DMS79 (cell line): ENCODE measurements at places on chromosomes 7 and 10.

DNA sequence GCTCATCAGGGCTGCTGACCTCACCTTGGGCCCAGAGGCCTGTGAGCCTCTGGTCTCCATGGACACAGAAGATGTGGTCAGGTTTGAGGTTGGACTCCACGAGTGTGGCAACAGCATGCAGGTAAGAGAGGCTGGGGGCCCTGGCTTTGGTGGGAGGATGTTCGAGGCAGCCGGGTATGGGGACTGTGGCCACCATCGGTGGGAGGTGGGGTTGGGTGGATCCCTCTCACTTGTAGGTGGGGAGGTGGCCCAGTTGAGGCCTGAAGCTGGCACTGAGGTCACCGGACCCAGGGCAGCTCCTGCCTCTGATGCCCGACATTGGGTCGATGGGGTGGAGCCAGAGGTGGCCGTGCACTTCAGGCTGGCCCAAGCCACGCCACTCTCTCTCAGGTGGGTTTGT, 406 bp downstream of the ZP3 start:
- no peak for DNase-seq

- no peak for DNase-seq
These were observed 25.3 kb downstream of the GARIN1A start for GRCh38 chr7:128697302-128697905.

DNA sequence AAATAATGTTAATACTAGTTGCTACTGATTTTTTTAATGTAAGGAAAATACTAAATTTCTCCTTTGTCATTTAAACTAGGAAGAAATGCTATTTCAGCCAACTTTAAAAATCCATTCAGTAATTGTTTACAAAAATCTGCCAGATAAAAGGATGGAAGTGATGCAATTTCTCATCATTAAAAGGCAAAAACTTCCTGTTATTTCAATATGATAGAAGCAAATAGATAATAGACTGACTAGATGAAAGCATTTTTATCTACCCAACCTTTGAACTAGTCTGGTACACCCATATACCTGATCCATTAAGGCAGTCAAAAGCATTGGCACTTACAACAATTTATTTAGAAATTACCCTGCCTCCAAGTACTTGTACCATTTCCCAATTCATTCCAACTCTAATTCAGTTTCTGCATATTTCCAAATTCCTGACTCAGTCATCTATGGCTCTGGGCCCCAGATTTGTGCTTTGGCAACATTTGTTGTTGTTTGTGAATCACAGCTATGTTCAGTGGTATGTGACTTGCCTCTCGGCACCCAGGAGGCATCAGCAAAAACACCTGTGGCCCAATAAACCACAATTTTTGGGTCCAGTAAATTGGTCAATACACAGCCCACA, 482.6 kb upstream of the SEMA3A start:
- no peak for DNase-seq

- no peak for DNase-seq
These were observed 72.8 kb upstream of the ADRA2A start for GRCh38 chr10:111004016-111004415.

DNA sequence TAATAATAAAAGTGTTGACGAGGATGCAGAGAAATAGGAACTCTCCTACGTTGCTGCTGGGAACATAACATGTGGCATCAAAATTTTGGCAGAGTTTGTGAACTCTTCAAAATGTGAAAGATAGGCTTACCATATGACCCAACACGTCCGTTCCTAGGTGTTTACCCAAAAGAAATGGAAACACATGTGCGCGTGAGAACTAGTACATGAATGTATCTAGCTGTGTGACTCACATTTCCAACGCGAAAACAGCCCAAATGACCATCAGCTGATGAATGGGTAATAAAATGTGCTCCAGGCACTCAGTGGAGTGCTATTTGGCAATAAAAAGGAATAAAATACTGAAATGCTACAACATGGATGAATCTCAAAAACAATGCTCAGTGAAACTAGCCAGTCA, 10.4 kb upstream of the ELFN1 start:
- DNase-seq, result no peak

- DNase-seq, result peak; percentile 49
These were observed 7.6 kb upstream of the ADAMTS14 start for GRCh38 chr10:70664702-70665195.

DNA sequence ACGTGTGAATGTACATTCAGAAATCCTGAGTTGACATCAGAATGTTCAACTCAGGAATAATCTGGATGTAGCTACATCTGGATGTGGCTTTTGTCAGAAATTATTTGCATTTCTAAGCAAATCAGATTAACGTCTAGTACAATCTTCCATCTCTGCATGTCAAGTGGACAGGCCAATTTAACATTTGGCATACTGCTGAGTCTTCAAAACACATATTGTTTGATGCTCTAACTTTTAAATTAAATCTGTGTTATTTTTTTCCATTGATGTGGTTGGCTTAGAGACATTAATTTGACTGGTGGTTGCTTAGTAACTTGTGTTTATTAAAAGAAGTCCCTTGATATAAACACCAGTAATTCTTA, 3.4 kb downstream of the STAMBPL1 start:
- DNase-seq, result no peak

DNA sequence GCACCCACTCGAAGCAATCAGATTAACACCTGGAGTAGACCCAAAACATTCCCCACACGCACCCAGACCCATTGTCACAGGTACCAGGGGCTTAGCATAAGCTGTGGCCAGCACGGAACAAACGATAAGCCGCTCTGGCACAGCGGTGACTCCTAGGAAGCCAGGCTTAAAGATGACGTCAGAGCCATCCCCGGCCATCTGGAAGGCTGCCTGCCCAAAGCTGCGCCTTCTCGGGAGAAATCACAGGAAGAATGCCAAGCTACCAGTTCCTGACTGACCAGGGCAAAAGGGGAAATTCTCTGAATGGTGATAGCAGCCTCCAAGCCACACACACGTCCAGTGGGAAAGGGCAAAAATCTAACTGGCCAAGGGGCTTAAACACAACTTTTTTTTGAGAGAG, 13.0 kb upstream of the WIPI2 start:
- DNase-seq, result no peak

DNA sequence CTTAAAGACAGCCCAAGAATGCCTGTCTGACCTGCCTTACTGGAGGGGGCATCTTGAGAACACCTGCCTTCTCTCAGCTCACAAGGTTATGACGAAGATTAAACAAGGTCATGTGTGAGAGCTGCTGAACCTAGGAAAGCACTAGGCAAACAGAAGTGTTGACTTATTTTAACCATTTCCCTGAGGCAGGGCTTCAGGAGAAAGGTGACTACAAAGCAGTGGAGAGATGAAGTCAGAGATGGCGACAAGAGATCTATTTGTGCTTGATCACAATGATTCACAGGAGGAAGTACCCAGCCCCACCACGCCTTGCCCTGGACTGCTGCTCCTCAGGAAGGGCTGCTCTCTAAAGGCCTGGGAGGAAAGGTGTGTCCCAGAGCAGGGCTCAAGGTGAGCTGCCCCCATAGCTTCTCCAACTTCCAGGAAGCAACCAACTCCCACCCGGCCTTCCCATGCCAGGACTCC, 27.8 kb downstream of the STN1 start:
- peak; percentile 8 for DNase-seq
